ENCODE measurements at places on chromosomes 12 and 14.

- no peak for DNase-seq
Measured at GRCh38 chr12:121295116-121295745, 1.3 kb downstream of the CAMKK2 start.

DNA sequence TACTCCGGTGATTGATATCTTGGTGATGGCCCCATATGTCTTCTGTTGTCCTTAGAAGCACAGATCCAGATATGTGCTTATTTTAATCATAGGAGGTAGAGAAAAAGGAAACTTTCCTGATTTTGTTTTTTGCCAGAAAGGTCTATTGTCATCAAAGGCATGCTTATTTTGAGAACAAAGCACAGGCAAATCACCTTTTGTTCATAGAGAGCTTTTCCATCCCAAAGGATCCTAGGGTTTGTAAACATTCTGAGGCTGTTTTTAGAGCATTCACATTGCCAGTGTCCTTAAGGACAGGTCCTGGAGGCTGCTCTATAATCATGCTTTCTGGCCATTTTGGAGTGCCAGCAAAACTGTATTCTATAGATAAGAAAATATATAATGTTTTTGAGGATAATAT is 148.5 kb upstream of the SEL1L start:
- no peak for DNase-seq

GRCh38 chr14:51576117-51576430 is 75.6 kb upstream of the FRMD6 start:
- DNase-seq = no peak

- DNase-seq = no peak
Measured at GRCh38 chr12:95134085-95134484, 60.7 kb upstream of the NR2C1 start.

DNA sequence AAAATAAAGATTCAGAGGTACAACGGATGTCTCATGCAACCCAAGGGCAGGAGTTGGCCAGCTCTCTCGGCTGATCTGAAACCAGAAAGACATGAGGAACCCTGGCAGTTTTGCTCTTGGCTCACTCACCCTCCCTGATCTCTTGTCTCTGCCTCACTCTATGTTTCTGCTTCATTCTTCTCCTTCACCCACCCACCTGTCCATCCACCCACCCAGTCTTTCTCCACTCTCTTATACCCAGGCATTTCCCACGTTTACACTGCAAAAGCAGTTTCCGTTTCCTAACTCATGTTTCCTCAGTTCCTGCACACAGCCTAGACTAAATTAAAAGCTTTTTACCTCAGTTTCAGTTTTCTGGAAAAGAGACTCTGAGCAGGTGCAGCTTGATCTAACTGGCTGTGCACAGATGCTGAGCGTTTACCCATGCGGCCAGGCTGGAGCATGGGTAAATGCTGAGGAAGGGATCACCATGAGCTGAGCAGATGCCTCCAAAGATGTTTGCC is 157.6 kb downstream of the PRKCH start:
- no peak for DNase-seq

- DNase-seq = no peak
Measured at GRCh38 chr12:78090266-78090665, 259.6 kb downstream of the NAV3 start.

- no peak for DNase-seq
Measured at GRCh38 chr14:68395604-68396003, 397.3 kb downstream of the ZFP36L1 start.

- DNase-seq = no peak
Measured at GRCh38 chr12:124563401-124563800, 4.0 kb downstream of the NCOR2 start.

DNA sequence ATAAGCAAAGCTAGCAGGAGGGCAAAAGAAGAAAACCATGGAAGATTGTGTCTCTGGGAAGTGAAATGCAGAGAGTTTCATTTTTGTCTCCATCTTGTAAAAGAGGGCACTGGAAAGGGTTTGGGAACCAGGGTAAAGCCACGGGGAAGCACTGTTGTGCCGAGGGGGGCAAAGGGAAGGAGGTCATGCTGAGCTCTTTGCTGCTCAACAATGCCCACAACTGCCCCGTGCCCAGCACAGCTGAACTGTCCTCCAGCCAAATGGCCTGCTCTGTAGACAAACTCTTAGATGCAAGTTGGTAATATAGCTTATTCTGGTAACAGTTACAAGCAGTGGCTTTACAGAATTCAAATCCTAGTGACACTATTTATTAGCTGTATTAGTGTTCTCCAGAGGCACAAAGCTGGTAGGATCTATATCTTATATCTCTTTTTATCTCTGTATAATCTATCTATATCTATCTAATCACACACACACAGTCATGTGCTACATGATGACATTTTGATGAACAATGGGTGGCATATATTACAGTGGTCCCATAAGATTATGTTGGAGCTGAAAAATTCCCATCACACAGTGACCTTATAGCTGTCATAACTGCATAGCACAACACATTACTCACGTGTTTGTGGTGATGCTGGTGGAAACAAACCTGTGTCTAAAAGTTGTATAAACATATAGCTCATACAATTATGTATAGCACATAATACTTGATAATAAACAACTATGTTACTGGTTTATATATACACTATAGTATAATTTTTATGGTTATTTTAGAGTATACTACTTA is 203.4 kb upstream of the DDHD1 start:
- DNase-seq = no peak

DNA sequence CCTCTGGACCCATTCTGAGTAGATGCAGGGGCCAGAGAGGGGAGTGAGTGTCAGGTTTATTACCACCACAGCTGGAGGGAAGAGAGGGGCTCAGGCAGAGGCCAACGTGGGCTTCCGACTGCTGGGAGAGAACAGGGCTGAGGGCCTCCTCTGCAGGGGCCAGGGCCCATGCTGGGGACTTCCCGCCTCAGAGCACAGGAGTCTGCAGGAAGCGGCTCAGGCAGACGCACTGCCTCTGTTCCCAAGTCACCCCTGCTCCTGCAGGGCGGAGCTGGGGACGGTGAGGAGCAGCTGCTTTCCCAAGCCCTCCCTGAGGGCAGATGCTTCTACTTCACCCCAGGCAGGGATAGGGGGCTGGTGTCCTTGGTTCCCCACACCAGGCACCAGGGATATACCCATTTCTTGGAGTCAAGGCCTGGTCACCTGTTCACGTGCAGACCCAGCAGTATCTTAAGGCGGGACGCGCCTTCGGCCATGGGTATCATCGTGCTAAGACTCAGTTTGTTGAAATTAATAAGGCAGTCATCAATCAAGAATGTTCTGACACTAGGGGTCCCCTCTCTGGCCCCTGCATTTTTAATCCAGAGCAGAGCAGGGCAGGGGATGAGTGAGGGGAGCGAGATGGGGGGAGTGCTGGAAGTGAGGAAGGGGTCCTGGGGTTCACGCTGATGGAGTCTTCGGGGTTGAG is 100.0 kb downstream of the PIWIL1 start:
- no peak for DNase-seq

- no peak for DNase-seq
Measured at GRCh38 chr14:100424504-100425428, 101.6 kb downstream of the SLC25A47 start.

GRCh38 chr12:107311682-107312081 is 218.3 kb upstream of the CRY1 start:
- no peak for DNase-seq

- no peak for DNase-seq
Measured at GRCh38 chr14:80212023-80212397, 706 bp upstream of the DIO2 start.

DNA sequence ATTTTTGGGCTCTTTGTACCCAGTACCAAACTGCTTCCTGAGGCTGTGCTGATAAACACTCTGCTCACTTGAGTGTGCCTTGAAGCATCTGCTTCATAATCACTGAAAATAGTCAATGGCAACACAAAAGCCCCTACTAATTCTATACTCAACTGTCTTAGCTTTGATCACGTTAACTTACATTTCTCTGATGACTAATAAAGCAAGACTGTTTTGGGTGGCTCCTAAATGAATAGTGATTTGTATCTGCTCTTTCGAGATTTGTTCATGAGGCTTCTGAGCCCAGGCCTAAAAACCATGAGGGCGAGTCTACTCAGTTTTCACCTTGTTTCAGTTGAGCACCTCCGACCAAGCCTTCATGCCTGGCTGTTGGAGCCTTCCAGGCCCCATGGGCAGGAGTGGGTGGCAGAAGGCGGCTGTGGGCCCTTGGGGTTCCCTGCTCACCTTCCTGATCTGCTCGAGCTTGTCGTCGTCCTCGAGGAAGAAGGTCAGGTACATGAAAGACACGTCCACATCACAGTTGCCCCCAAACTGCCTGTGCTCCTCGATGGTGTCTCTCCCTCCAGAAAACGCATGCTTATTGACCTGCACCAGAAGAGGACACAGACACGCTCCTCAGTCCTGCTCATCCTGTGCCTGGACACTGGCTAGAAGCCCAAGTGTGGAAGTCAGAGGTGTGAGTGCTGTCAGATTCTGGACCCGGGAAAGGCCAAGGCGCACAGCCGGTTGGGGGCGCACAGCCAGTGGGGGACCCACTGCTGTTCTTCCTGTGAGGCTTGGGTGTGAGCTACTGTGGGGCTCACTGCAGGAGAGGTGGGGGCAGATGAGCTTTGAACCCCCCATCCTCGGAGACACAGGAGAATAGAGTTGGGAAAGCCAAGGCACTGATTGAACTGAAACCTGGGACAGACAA is 13.7 kb downstream of the SLC25A47 start:
- DNase-seq = no peak

- DNase-seq = no peak
Measured at GRCh38 chr14:37844614-37845013, 249.2 kb downstream of the TTC6 start.

DNA sequence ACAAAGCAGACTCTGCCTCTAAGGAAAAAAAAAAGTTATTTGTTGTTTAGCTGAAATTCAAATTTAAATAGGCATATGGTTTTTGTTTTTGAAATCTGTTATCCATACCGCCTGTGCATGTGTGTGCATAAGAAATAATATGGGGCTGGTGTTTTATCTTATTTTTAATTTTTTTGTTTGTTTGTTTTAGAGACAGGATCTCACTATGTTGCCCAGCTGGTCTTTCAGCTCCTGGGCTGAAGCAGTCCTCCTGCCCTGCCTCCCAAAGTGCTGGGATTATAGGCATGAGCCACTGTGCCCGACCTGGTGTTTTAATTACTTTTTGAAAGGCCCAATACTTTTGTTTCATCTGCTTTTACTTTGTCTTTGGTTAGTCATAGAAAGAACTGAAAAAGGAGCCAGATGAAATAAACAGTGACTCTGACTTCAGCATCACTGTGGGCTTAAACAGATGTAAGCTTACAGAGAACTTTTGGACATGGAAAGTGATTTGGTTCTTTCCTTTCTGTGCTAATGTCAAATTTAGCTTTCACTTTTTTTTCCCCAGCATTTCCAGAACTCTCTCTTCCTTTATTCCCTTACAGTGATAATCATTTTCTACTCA is 37.2 kb downstream of the SUPT16H start:
- DNase-seq = no peak

DNA sequence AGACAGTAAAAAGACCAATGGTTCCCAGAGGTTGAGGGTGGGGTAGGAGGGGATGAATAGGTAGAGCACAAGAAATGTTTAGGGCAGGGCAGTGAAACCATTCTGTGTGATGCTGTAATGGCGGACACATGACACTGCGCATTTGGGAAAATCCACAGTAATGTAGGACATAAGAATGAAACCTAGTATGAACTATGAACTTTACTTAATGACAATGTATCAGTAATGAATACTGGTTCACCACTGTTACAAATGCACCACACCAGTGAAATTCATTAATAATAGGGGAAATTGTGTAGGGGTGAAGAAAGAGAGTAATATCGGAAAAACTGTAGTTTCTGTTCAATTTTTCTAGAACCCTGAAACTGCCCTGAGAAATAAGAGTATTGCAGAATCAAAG is 5.6 kb downstream of the ERH start:
- no peak for DNase-seq

- no peak for DNase-seq
Measured at GRCh38 chr14:99257673-99258221, 14.2 kb downstream of the BCL11B start.

- no peak for DNase-seq
Measured at GRCh38 chr14:105665247-105665950, 139.0 kb downstream of the TMEM121 start.
